ENCODE measurements at places on chromosomes 4 and X. TPM values are rescaled to one million over a fixed set of nuclear protein-coding genes. Genes with fewer than 3 reads are reported as not detected.
A peak's percentile ranks its signal among the peaks of the same experiment; 100 is the strongest.

Gene PCDH10
- 0.69 TPM for total RNA-seq

DNA sequence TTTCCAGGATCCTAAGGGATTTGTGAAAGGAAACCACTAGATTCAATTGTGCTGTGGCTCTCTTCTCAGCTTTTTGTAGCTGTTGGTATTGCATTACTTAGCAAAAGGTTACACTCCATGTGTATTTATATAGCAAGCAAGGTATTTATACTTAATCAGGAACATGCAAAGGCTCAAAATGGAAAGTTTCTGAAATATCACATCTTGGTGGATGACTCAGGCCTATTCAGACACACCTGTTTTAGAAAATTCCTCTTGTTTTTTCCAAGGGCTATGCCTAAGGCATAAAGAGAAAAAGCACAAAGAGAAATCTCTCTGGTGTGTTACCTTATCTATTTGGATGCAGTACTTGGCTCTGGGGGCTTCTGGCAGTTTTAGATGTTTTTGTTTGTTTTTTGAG is 144.4 kb upstream of the GALNT7 start:
- no peak for DNase-seq

- DNase-seq: no peak
These were observed 1054.3 kb downstream of the FAT4 start for GRCh38 chr4:126369076-126369475.

GRCh38 chr4:65668201-65669089 is 1.8 kb downstream of the EPHA5 start:
- peak; percentile 30 for DNase-seq

GRCh38 chrX:23704673-23705206 is 37.4 kb downstream of the PRDX4 start:
- DNase-seq: no peak

Gene CNKSR2
- total RNA-seq: 7.5 TPM

Gene DIPK2B
- total RNA-seq: not detected

DNA sequence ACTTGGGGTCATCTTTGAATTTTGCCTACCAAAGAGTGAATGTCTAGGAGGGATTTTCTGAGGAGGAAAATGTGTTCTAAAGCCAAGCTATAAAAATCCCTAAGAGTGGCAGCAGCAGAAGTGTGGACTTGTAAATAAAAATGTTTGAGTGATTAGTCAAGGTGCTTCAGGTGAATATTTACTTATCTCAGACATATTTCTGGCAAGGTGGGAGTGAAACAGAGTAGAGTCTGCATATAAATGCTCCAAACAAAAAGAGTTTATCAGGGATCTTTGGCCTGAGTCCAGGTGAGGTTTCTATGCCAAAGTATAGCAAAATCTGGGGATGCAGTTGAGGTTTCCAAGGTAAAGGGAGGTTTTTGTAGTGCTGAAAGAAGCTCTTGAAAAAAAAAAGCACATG is 19.7 kb downstream of the CYSLTR1 start:
- DNase-seq: no peak

GRCh38 chr4:74661427-74662201 is 132.7 kb downstream of the BTC start:
- no peak for DNase-seq

DNA sequence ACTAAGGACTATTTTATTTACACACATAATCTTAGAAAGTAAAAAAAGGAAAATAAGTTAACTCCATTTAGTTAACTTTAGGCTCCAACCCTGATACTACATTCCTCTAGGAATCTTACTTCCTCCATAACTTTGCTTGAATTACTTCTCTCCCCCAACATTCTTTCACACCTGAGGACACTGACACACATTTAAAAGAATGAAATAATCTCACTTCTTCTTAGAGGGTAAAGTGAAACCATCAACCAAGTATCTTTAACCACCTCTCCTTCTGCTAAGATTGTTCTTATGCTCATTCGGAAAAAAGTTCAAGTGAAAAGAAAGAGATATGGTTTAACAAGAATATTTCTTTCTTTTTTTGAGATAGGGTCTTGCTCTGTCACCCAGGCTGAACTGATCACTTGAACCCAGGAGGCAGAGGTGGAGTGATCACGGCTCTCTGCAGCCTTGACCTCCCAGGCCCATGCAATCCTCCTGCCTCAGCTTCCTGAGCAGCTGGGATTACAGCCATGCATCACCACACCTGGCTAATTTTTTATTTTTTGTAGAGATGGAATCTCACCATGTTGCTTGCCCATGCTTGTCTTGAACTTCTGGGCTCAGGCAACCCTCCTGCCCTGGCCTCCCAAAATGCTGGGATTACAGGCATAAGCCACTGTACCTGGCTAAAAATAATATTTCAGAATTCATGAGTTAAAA is 28.5 kb downstream of the SLC25A4 start:
- DNase-seq: no peak

Gene SSX2B
- 2.6 TPM for total RNA-seq

Gene CT45A1
- 34.0 TPM for total RNA-seq

DNA sequence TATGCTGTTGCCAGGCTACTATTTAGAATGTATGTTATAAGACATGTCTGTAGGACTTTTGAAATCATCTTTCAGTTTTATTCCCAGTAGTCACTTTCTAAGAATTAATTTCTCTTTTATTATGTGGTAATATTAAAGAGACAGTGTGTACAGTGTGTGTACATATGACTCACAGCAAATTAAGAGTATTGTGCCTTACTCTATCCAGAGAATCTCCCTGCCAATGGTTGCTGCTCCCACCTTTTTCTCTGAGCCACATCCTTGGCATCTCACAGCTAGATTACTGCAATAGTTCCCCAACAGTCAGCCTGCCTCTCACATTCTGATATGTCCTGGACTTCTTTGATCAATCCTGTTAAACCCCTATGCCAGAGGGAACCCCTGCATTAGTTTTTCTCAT is 114.5 kb downstream of the ANXA5 start:
- no peak for DNase-seq

DNA sequence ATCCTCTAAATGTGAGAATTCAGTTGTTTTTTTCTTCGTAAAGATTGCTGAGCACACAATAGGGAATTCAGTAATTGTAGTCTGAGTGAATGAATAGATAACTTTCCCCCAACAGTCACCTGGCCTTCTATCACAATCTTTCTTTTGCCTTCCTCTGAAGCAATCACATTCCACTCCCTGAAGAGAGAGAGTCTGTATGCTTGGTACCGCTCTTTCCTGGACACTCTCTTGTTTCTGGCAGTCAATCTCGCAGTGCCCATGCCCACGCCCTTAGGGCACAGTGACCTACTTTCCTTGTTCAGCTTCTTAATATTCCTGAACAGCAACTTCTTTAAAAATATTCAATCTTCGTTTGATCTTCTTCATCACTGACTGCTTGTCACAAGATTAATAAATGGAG is 255.9 kb downstream of the ADAMTS3 start:
- no peak for DNase-seq

Gene RBM10
- 58.6 TPM for total RNA-seq

GRCh38 chrX:37509349-37509748 is 62.1 kb upstream of the LANCL3 start:
- no peak for DNase-seq

Gene CXCL11
- total RNA-seq: 9.8 TPM

- DNase-seq: no peak
These were observed 26.3 kb downstream of the CXCL1 start for GRCh38 chr4:73895201-73896175.

Gene SMIM10L2A
- total RNA-seq: 0.17 TPM

Gene F8A3
- total RNA-seq: not detected

- DNase-seq: no peak
These were observed 85.6 kb downstream of the SHROOM2 start for GRCh38 chrX:9871701-9872268.

All from Daoy (cell line).